Activated CD4-positive, alpha-beta T cell treated with anti-CD3 and anti-CD28 coated beads for 36 hours (primary cell): ENCODE measurements at places on chromosomes 1 and 21. TPM values are rescaled to one million over a fixed set of nuclear protein-coding genes. Genes with fewer than 3 reads are reported as not detected.
A peak's percentile ranks its signal among the peaks of the same experiment; 100 is the strongest.

DNA sequence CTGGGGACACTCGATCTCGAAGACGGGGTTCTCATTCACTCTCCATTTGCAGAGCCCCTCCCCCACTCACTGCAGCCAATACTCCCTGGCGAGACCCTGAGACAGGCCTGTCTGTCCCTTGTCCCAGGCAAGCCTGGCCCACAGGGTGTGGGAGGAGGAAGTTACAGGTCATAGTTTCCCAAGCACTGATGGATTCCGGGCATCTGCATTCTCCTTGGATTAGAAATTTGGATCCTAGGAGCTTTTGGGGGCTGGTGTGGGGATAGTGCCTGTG, 11.3 kb downstream of the WNT3A start:
- no peaks in the 10 kb centered on the region for H3K27me3 ChIP-seq
- H3K36me3 ChIP-seq: no peaks in the 10 kb centered on the region
- H3K4me1 ChIP-seq: no peaks in the 10 kb centered on the region
- no peak for DNase-seq
- H3K4me3 ChIP-seq: no peak overlapping the region

CRTC2 gene
- total RNA-seq: 80.4 TPM

PWP2 gene
- 28.9 TPM for total RNA-seq

DNA sequence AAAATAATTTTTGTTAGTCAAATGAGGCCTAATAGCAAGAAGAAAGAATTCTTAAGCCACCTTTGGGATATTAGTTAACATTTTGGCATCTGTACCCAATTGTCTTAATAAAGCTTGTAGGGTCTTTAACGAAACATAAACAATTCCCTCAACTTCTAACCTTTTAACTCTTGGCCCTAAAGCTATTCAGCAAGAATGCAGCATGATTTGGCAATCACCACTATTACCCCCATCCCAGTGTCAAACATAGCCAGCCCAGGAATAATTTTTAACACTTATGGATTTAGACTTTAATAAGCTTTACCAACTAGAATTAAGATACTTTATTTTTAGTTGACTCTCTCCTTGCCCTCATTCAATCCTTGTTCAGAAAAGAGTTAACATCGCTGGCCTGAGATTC, 2.5 kb upstream of the SLC16A4 start:
- H3K27me3 ChIP-seq: no peaks in the 10 kb centered on the region
- no peaks in the 10 kb centered on the region for H3K4me1 ChIP-seq
- H3K27ac ChIP-seq: no peak overlapping the region
- no peak for DNase-seq
- H3K36me3 ChIP-seq: peaks cover 20% of the 10 kb centered on the region

ADAM30 gene
- total RNA-seq: not detected

GRCh38 chr1:183936791-183937190, 100.7 kb downstream of the COLGALT2 start:
- H3K4me3 ChIP-seq: no peak overlapping the region
- no peaks in the 10 kb centered on the region for H3K4me1 ChIP-seq
- DNase-seq: no peak
- H3K27me3 ChIP-seq: no peaks in the 10 kb centered on the region

GUCA2A gene
- total RNA-seq: not detected

DNA sequence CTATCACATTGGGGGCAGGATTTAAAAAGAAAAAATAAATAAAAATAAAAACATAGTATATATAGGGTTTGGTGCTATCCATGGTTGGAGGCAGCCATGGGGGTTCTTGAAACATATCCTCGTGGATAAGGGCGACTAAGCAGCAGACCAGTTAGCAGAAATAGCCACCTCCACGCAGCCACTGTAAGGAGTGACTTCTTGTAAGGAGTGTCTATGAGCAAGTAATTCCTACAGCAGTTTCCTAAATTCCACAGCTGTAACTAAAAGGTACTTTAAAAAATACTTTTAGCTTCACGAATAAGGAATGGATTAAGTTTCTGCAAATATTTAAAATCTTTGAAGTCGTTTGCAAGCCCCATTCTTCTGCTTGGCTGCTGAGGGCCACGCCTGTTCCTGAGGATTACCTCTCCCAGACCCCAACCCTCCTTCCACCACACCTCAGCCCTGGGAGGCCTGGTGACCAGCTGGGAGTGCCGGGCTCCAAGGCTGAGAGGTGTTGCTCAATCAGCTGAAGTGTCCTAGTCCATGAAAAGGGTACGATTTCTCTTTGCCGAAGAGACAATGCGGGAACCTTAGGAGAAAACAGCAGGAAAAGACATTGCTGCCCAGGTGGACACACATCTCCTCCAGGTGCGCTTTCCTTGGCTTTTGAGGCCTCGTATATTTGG, 115.3 kb downstream of the ADSS2 start:
- H3K27ac ChIP-seq: no peak overlapping the region
- H3K4me3 ChIP-seq: no peak overlapping the region
- no peaks in the 10 kb centered on the region for H3K36me3 ChIP-seq
- peaks cover 1% of the 10 kb centered on the region for H3K4me1 ChIP-seq
- DNase-seq: no peak
- peaks cover 12% of the 10 kb centered on the region for H3K27me3 ChIP-seq

DNA sequence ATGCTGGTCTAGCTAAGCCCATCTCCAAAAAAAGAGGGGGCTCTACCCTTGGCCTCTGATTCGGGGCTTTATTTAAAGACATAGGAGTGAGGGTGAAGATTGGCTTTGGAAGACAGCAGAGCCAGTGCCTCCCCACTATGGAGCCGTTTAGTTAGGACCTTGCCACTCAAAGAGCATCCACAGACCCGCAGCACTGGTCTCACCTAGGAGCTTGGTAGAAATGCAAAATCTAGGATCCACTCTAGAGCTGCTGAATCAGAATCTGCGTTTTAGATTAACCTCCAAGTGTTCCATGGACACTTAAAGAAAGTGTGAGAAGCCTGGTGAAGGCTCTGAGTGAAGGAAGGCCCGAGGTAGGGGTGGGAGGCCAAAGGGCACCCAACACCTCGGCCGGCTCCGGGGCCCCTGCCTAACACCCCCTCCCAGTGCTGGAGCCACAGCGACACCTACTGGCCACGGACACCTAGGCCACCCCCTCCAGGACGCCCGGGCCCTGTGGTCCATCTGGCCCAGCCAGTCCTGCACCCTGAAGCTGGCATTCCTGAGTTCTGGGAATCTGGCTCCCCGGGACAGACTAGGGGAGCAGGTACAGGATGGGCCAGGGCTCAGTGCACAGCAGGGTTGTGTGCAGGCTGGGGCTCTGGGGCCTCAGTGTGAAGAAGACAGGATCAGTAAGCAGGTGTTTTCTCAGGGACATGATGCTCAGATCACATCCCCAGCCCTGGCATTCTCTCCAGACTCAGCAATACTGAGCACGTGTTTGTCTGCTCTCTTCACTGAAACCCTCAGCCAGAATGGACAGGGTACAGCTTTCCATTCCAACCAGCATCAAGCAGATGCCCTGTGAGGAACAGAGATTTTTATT, 79.2 kb downstream of the TMEM53 start:
- no peak overlapping the region for H3K27ac ChIP-seq
- H3K4me1 ChIP-seq: no peaks in the 10 kb centered on the region
- peak; percentile 91 for DNase-seq
- peaks cover 2% of the 10 kb centered on the region for H3K27me3 ChIP-seq
- no peak overlapping the region for H3K4me3 ChIP-seq
- no peaks in the 10 kb centered on the region for H3K36me3 ChIP-seq

- no peak overlapping the region for H3K27ac ChIP-seq
- no peak overlapping the region for H3K4me3 ChIP-seq
- H3K36me3 ChIP-seq: no peaks in the 10 kb centered on the region
- no peaks in the 10 kb centered on the region for H3K4me1 ChIP-seq
- H3K27me3 ChIP-seq: no peaks in the 10 kb centered on the region
Observed at GRCh38 chr21:39479164-39479813, 27.5 kb downstream of the SH3BGR start.
